ENCODE measurements at places on chromosomes 12 and 14.

DNA sequence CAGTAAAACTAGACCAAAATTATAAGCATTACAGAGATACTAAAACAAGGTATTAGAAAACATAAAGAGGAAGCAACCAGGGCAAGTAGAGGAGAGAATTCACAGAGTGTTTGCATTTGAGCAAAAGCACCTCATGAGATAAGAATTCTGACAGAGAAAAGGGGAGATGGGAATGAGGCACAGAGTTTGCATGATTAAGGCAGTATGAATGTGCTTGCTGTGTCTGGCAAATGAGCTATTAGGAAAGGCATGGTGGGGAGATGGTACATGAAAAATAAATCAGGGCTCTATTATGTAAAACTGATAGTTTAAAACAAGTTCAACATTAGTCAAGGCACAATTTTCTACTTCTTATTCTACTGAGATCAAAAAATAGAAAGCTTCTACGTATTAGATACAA lies 23.1 kb downstream of the GARIN6 start:
- DNase-seq, result no peak

- DNase-seq, result no peak
These were observed 89.1 kb downstream of the MIA2 start for GRCh38 chr14:39322807-39323206.

DNA sequence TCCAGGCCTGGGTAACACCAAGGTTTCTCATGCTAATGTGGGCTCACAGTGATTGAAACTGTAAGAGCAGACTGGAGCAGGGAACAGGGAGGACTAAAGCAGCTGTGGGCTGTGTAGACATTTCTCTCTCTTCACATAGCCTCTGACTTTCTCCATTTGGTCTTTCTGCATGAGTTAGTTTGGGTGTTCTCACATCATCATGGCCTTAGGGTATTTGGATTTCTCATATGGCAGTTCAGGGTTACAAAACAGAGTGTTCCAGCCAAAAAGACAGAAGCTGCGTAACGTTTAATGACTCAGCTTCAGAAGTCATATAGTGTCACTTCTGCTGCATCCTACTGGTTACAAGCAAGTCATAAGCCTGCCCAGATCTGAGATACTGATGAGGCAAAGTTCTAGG lies 52.0 kb upstream of the OSBPL8 start:
- no peak for DNase-seq

- no peak for DNase-seq
These were observed 34.9 kb downstream of the RERGL start for GRCh38 chr12:18054925-18055619.

DNA sequence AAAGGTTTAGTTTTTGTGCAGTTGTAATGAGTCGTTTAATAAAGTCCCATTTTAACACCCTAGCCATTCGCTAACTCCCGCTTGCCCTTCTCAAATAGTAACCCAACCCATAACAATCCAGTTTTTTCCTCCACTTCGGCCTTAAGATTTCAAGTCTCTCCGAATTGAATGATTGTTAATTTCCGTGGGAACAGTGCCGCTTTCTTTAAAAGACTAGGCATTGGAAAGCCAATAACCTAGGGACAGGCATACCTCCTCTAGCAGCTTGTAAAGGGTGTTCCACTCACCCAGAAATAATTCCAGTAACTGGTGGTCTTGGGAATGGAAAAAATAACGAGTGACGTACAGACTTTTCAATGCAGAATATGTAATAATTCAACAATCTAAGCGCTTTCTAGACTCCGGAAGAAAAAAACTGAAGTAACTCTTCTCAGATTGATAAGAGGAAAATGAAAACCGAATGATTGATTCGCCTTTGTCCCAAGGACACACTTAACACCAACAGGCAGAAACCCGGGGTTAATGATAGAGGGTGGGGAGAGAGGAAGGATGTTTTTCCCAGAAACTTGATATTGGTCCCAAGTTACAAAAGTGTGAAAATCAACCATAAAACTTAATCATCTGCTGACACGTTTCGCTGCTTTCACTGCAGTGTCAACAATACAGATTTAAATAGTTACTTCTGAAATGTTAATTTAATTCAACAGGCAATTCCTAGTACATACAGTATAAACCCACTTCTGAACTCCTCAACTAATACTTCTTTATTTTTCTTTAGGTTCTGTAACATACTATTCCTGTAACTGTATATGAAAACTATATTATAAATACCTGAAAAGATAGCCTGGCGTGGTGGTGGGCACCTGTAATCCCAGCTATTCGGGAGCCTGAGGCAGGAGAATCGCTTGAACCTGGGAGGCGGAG lies 1.0 kb upstream of the SINHCAF start:
- no peak for DNase-seq

Data from NCI-H1092 (cell line).